Activated naive CD8-positive, alpha-beta T cell treated with anti-CD3 and anti-CD28 coated beads, Interleukin-2, amount 50 U/mL, for 24 hours (primary cell): ENCODE measurements at places on chromosomes 16 and 17.
A peak's percentile ranks its signal among the peaks of the same experiment; 100 is the strongest.

DNA sequence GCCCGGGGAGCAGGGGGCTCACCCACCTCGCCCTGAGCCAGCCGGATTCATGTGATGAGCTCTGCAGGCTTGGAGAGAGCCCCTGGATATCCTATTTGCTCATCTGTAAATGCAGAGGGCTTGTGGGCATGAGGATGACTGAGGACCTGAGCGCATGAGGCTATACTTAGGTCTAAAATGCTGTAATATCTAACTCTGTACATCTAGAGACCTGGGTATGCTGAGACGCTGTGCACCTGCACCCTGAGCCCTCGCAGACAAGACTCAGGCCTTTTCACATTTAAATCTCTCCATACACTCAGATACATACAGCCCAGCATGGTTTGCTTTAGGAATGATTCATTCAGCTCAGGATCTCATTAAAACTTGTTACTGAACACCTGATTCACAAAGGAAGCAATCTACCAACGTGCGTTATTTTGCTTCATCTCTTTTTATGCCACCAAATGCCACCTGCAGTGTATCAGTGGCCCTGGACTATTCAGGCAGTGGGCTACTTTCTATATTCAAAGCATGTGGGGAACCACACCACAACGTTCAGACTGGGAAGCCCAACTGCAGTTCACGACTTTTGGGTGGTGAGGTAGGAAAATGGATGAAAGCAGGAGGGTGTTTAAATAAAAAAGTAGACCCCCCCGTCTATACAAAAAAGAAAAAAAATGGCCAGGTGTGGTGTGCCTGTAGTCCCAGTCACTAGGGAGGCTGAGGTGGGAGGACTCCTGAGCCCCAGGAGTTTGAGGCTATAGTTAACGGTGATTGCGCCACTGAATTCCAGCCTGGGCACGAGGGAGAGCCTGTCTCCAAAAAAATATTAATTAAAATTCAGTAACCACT is 12.0 kb downstream of the USP7 start:
- peak overlapping the region; percentile 75 for H3K27ac ChIP-seq
- no peak for DNase-seq
- peaks cover 92% of the 10 kb centered on the region for H3K4me1 ChIP-seq
- no peaks in the 10 kb centered on the region for H3K27me3 ChIP-seq

DNA sequence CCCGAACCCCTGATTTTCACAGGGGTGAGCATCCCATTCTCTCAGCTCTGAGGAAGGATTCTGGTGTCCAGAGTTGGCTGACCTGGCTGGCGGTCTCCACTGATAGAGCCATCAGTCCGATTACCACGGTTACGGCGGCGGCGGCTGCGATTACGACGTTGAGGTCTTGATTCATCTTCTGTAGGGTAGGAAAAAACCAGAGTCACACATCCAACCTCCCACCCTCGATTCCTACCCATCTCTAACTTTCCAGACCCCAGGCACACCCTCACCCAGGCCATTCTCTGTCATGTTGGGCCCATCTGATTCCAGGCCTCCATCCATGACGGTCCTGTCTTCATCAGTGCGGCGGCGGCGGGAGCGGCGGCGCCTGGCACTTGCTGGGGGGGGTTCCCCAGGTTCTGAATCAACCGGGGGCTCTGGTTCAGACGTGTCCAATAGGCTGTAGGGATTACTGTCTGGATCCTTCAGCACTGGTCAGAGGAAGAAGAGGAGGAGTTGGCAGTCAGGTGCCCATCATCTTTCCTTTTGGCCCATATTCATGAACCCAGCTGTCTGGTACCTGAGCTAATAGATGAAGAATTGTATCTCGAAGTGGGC is 2.6 kb upstream of the SOX15 start:
- peaks cover 44% of the 10 kb centered on the region for H3K36me3 ChIP-seq
- DNase-seq: no peak
- H3K4me3 ChIP-seq: no peak overlapping the region
- H3K27ac ChIP-seq: no peak overlapping the region

DNA sequence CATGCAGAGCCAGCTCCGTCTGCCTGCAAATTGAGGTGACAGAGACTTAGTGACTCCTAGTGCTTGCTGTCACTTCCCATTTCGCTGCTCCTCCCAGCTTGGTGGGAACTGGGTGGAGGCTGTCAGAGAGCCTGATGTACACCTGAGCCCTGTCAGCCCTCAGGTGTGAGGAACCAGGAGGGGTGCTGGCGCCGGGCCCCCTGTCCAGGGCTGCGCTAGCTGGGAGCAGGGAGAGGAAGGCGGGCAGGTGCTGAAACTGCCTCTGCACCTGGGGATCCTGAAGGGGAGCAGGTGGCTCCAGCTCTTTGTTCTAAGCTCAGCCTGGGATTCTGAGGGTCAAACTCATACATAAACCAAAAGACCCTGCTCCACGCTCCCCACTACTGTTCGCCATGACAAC is 10.8 kb upstream of the WSCD1 start:
- H3K36me3 ChIP-seq: no peaks in the 10 kb centered on the region
- peaks cover 41% of the 10 kb centered on the region for H3K27me3 ChIP-seq

DNA sequence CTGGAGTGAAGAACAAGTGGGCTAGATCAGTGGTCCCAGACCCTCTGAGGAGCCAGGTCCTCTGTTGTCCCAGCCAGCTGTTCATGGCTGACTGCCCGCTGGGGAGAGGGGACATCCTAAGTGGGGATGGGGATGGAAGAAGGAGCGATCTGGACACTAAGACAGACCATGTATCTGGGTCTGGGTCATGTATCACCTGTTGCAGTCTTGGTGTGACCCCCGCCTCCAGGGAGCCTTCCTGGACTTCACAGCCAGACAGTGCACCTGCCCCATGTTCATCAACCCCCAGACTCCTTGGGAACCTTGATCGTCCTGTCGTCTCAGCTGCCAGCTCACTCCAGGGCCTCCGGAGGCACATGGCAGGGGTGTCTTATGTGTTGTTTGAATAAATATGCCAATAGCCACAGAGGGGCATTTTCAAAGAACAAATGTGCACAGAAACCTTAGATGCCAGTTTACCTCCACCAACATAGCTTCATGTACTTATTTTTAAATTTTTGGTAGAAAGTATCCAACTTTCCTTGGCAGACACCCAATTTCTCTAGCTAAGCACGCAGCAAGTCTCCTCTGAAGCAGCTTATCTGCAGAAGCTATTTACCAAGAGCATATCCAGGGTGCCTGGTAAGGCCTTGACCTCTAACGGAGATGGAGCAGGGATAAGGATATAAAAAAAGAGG is 43.2 kb downstream of the CRISPLD2 start:
- peaks cover 3% of the 10 kb centered on the region for H3K36me3 ChIP-seq
- H3K4me3 ChIP-seq: no peak overlapping the region
- no peak overlapping the region for H3K27ac ChIP-seq
- H3K4me1 ChIP-seq: no peaks in the 10 kb centered on the region

DNA sequence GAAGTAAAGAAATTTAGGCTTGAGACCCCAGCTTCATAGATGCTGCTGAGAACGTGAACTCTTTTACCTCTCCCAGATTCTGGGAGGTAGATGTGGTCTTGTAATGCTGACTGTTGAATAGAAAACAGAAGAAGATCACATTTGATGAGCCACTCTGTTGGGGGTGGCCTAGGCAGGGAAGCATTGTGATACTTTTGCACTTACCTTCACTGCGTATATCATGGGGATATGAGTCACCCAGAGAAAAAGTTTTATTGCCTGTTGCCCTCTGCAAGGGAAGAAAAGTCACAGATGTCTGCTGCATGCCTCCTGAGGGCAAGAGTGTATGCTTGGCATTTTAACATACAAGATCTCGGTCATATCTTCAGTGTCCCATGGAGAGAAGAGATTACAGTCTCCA is 365.4 kb downstream of the SNX29 start:
- H3K4me3 ChIP-seq: no peak overlapping the region
- peaks cover 2% of the 10 kb centered on the region for H3K36me3 ChIP-seq
- H3K4me1 ChIP-seq: no peaks in the 10 kb centered on the region
- H3K27ac ChIP-seq: no peak overlapping the region
- DNase-seq: no peak
- H3K27me3 ChIP-seq: no peaks in the 10 kb centered on the region

- no peak for DNase-seq
- H3K27me3 ChIP-seq: no peaks in the 10 kb centered on the region
- peaks cover 59% of the 10 kb centered on the region for H3K4me1 ChIP-seq
- H3K4me3 ChIP-seq: no peak overlapping the region
These were observed 9.8 kb upstream of the RNF157 start for GRCh38 chr17:76250141-76250540.

DNA sequence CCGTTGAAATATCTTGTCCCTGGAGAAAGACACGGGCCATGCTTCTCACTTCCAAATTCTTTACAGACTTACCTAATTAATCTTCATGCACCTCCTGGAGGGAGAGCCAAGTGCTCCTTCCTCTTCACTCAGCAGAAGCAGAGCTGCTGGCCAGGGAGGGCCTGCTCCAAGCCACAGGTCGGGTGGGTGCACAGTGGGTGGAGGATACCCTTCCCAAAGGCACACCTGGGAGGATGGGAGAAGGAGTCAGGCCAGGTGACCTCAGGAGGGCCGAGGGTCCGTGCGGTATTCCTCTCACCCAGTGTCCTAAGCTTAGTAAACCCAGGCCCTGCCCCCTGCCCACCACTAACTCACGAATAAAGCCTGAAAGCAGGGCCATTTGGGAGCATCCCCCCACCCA is 171.3 kb upstream of the RPL38 start:
- no peak overlapping the region for H3K27ac ChIP-seq
- H3K4me3 ChIP-seq: no peak overlapping the region
- peaks cover 6% of the 10 kb centered on the region for H3K27me3 ChIP-seq
- no peak for DNase-seq
- H3K4me1 ChIP-seq: no peaks in the 10 kb centered on the region

- no peak overlapping the region for H3K27ac ChIP-seq
- DNase-seq: no peak
- no peaks in the 10 kb centered on the region for H3K36me3 ChIP-seq
- no peaks in the 10 kb centered on the region for H3K4me1 ChIP-seq
These were observed 146.1 kb downstream of the SDK2 start for GRCh38 chr17:73498176-73498575.

GRCh38 chr16:65469116-65469515 is 347.3 kb upstream of the CDH11 start:
- no peaks in the 10 kb centered on the region for H3K36me3 ChIP-seq
- H3K27me3 ChIP-seq: no peaks in the 10 kb centered on the region
- no peak overlapping the region for H3K27ac ChIP-seq
- H3K4me3 ChIP-seq: no peak overlapping the region
- DNase-seq: no peak

DNA sequence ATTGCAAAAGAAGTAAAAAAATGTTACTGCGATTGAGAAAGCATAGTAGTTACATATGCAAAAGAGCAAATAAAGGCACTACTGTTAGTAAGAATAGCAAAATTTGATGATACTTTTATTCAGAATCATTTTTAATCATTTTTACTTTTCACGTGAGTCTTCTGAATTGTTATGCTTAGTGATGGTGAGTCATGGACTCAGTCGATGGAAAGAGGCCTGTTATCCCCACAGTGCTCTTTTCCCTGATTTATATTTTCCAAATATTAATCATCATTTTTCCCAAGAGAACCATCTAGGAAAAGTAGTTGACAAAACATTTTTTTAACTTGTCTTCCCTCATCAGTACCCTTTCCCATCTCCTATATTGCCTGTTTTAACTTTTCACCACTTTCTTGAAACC is 181.1 kb downstream of the CHD9 start:
- H3K27me3 ChIP-seq: no peaks in the 10 kb centered on the region
- no peak overlapping the region for H3K27ac ChIP-seq
- DNase-seq: no peak
- peaks cover 25% of the 10 kb centered on the region for H3K36me3 ChIP-seq

DNA sequence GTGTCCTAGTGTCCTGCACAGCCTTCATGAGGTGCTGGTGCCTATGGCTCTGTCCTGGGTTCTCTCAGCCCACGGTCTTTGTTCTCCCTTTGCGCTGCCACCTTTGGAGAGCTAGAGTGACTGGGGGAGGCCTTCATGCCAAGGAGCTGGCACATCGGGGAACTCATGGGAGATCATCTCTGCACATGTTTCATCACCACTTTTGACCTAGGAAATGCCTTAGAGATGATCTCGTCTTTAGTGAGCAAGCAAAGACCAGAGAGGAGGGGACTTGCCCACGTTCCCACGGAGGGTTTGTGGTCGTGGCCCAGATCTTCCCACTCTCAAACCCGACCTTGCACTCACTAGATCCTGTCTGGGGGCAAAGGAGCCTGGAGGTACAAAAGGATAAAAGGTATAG is 23.5 kb downstream of the TBX4 start:
- DNase-seq: no peak
- no peak overlapping the region for H3K27ac ChIP-seq
- H3K27me3 ChIP-seq: peaks cover 10% of the 10 kb centered on the region

DNA sequence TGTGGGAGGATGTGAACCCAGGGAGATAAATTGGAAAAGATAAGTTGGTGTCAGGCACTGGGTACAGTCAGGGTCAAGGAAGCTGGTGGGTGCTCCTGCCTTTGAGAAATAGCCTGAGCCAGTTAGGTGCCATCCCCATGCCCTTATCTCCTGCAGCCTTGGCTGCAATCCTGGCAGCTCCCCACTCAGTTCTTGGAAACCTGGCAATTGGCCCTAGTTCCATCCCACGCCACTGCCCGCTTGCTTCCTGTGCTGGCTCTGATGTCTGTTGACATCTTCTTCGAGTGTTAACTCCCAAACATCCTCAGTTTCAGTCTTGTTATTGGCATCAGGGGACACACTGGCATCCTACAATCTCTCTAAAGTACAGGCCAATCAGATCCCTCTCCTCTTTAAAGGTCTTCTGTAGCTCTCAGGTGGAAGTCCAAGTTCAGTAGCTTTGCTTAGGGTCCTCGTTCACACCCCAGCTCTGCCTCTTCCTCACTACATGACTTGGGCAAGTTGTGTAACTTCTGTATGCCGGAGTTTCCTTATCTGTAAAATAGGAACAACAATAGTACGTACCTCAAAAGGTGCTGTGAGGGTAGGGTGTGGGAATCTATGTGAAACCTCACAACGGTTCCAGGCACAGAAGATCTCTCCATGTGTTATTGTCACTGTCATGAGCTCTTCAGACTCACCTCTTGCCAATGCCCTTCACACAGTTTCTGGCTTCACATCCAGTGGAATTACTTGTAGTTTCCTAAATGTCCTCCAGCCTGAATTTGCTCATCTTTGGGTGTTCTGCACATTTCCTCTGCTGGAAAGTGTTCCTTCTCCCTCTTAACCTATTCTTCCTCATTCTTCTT is 13.5 kb upstream of the PRKAR1A start:
- H3K27ac ChIP-seq: peak overlapping the region; percentile 31
- H3K4me3 ChIP-seq: no peak overlapping the region
- H3K36me3 ChIP-seq: no peaks in the 10 kb centered on the region

- peaks cover 9% of the 10 kb centered on the region for H3K27me3 ChIP-seq
- DNase-seq: no peak
- H3K27ac ChIP-seq: no peak overlapping the region
- no peaks in the 10 kb centered on the region for H3K36me3 ChIP-seq
- no peaks in the 10 kb centered on the region for H3K4me1 ChIP-seq
These were observed 14.6 kb upstream of the NDRG4 start for GRCh38 chr16:58485184-58485887.

DNA sequence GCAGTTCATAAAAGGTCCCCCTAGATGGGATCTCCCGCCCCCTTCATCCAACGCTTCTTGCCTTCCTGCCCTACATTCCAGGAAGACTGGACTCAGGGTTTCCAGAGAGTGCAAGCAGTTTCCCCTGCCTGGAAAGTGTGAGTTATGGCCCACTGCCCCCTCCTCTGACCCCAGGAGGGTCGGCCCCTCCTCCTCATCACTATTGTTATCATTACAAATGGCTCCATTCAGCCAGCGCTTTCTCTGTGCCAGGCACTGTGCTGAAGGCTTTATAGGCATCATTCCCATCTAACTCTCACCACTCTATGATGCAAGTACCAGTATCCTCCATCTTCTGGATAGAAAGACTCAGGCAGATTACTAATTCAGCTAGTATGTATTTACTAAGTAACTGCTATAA is 90.7 kb downstream of the USP31 start:
- peaks cover 2% of the 10 kb centered on the region for H3K4me1 ChIP-seq
- H3K27me3 ChIP-seq: peaks cover 18% of the 10 kb centered on the region
- no peaks in the 10 kb centered on the region for H3K36me3 ChIP-seq
- no peak for DNase-seq
- no peak overlapping the region for H3K4me3 ChIP-seq
